ENCODE measurements at places on chromosomes 5 and 9. TPM values are rescaled to one million over a fixed set of nuclear protein-coding genes. Genes with fewer than 3 reads are reported as not detected.

Gene SLC45A2
- 2.0 TPM for polyA plus RNA-seq

Gene ALDH7A1
- polyA plus RNA-seq, result 50.0 TPM

DNA sequence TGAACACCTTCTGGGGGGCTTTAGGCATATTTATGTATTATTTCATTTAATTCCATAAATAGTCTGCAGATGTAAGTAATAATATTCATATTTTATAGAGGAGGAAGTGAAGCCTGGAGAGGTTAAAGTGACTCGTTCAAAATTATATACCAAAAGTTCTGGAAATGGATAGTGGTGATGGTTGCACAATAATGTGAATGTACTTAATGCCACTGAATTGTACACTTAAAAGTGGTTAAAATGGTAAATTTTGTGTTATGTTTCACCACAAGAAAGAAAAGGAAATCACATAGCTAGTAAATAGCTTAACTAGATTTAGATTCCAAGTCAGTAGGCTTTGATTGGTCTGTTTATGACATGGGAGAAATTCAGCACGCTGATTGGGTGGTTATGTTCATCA is 13.0 kb upstream of the TMEFF1 start:
- H3K4me3 ChIP-seq, result no peak overlapping the region
- H3K27ac ChIP-seq, result no peak overlapping the region
- H3K36me3 ChIP-seq, result no peaks in the 10 kb centered on the region

- no peak for DNase-seq
- no peak overlapping the region for H3K27ac ChIP-seq
- H3K4me1 ChIP-seq, result no peaks in the 10 kb centered on the region
These were observed 13.7 kb downstream of the ADAMTSL1 start for GRCh38 chr9:18487611-18488010.
